ENCODE measurements at places on chromosomes 3 and 15.

DNA sequence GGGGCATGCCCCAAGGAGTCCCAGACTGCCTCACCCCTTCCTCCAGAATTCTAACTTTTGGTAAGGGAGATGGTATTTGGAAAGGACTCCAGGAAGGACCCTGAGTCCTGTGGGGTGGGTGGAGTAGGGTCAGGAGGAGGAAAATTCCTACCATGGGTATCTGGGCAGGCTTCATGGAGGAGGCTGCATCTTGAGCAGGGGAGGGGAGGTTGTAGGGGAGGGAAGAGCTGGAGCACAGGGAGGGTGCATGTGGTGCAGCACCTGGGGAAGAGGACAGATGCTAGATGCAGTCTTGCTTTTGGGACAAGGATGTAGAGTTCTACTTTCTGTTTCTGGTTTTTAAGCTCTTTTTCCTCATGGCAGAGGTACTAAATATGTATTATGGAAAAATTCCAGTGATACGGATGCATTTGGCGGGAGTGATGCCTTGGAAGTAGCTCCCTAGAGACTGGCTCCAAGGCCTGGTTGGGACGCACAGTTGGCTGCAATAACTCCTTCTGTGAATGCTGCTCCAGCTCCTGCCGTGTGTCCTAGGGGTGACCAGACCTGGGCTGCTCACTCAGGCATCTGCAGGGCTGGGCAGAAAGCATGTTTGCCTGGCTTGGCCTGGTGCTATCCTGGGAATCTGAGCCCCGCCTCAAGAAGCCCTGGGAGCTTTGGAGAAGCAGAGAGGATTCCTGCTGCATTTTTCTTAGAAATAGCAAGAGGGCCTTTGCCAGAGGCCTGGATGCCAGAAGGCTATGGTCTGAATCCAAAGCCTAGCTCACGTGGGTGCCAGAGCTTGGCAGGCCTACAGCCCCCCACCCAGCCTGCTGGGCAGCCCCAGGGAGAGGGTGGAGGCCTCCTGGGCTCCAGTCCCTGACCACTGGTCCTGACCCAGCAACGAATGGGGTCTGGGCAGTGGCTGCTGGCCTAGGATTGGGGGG lies 10.1 kb downstream of the SEMA3F start:
- DNase-seq, result no peak

DNA sequence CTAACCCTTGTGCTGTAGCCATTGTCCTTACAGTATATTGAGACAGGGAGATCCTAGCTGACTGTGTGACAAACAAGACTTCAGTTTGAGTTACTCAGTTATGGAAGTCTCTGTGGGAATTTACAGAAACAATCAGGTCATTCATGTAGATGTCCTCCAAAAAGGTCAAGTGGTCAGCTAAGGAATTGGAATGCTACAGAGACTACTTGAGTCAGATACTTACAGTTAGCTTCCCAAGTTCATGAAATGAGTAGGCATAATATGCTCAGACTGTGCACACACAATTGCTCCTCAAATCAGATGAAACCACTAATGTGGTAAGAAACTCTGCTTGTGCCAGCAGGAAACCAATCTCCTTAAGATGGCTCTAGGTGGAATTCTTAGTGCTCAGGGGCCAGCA lies 985.7 kb downstream of the NSUN3 start:
- no peak for DNase-seq

- no peak for DNase-seq
Observed at GRCh38 chr3:126961791-126962461, 21.0 kb upstream of the PLXNA1 start.

- DNase-seq, result no peak
Observed at GRCh38 chr3:14627815-14628214, 23.7 kb upstream of the CCDC174 start.

DNA sequence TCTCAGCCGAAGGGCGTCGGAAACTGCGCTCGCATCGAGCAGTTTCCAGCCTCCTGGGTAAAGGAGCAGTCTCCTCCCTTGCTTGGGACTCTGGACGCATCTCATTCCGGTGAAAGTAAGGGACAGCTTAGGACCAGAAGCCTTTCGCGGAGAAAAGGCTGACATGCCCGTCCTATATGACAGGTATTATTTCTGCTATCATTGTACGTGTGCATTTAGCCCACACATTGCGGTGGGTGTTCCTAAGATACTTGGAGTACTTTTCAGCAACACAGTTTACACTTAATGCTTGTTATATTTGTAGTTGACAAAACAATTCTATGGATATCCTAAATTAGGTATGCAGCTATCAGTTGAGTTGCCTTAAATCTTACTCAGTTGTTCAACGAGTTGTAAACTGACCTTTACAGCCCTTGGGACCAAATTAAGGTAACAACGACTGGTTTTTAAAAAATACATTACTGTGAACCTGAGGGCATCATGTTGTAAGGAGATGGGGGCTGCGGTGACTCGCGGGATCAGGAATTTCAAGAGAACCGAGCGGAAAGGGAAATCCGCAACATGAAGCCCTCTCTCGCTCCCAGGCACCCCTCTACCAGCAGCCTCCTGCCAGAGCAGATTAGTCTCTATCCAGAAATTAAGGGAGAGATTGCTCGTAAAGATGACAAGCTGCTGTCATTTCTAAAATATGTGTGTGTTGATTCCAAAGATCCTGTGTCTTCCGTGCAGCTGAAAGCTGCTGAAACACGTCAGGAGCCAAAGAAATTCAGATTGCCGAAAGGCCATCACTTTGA lies 632 bp upstream of the COPS2 start:
- DNase-seq, result no peak

- no peak for DNase-seq
Observed at GRCh38 chr15:96234109-96234892, 96.2 kb upstream of the NR2F2 start.

- DNase-seq, result no peak
Observed at GRCh38 chr3:189586941-189587663, 44.1 kb upstream of the TP63 start.

DNA sequence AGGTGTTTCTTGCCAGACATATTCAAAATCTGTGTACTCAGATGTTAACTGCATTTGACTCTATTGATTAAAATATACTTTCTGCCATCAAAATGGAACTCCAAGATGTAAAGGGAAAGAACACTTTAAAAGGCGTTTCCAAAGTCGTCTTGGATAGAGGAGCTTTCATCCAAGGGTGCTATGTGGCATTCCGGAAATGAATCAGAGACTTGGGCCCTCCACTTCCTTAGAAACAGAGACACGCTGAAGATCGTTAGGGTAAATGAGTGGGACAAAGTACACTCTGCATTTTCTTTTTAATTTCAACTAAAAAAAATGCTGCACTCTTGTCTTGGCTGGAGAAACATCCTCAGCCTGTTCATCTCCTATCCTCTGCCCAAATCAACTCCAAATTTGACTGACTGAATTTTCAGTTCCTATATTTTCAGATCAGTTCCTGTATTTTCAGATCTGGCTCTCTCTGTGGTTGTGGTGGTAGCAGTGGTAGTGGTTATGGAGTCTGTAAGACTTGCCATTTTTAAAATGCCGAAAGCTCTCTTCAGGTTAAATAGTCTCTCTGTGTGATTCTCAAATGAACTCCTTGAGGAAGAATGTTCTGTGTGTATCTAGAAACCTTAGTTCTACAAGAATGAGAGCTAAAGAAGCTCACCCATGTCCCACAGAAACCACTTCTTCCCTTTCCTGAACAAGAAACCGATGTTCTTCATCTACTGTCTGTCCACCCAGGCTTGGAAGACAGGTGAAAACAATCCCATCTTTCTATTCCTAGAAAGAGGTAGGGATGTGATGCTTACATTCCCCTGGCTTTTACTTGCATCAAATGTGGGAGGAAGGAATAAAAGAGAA lies 156.8 kb upstream of the ICE2 start:
- DNase-seq, result peak; percentile 41

- DNase-seq, result no peak
Observed at GRCh38 chr3:181921220-181921619, 209.5 kb downstream of the SOX2 start.

GRCh38 chr15:90412356-90413194 lies 24.5 kb downstream of the IQGAP1 start:
- DNase-seq, result peak; percentile 47

- DNase-seq, result no peak
Observed at GRCh38 chr3:102646557-102646956, 211.7 kb downstream of the ZPLD1 start.

GRCh38 chr3:49377483-49377882 lies 19.3 kb upstream of the GPX1 start:
- DNase-seq, result peak; percentile 66

DNA sequence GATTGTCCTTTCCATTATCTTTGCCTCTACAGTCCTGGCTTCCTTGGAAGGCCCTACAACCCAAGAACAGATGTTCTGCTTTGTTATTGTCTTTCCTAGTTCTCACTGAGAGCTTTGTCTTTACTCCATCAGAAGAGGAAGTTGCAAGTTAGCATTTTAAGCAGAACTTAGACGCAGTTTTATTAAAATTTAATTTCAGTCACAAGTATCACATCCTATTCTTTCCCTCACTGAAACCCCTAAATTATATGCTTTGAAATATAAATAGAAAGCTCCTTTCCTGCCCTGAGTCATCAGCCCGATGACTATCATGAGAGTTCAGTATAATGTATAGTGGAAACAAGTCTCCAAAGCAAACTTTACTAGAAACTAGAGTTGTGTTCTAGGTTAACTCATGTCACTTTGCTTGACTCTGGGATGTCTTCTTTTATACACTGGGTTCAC lies 291.2 kb upstream of the RBMS3 start:
- no peak for DNase-seq

DNA sequence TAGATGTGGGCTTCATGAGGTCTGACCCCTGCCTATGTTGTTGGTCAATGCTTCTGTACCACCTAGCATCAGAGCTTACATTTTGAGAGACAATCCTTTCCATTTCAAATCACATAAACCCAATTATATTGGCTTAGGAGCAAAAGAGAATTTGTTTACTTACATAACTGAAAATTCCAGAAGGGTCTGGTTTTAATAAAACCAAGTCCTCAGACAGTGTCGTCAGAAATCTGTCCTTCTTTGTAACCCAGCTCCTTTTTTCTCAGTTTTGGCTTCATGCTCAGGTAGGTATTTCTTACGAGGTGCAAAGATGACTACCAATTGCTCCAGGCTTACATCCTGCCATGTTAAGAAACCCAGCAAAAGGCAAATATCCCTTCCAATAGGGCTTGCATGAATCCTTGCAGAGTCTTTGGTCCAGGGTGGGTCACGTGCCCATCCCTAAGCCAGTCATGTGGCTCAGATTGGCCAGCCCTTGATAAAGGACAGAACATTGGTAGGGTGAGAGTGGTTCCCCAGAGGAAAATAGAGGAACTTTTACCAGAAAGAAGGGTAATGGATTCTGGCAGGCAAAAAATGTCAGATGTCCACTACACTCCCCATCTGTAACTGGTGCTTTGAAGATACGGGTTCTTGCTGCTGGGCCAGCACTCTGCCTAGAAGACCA lies 50.2 kb upstream of the VILL start:
- DNase-seq, result no peak

DNA sequence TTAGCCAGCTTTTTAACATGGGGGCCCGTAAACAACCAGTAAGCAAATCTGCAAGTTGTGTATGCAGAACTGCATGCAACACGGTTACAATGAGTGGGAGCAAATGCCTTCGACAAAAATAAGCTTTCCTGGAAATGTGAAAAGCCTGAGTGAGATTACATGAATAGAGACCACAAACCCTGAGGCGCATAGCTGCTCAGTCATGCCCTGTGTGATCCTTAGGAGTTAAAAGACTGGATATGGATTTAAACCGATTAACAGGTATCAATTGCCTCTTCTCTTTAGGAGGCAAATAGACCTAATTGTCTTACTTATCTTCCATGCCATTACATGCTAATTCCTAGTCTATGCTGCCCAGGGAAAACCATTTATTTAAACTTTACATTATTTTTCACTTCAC lies 810.3 kb downstream of the ROBO1 start:
- no peak for DNase-seq

DNA sequence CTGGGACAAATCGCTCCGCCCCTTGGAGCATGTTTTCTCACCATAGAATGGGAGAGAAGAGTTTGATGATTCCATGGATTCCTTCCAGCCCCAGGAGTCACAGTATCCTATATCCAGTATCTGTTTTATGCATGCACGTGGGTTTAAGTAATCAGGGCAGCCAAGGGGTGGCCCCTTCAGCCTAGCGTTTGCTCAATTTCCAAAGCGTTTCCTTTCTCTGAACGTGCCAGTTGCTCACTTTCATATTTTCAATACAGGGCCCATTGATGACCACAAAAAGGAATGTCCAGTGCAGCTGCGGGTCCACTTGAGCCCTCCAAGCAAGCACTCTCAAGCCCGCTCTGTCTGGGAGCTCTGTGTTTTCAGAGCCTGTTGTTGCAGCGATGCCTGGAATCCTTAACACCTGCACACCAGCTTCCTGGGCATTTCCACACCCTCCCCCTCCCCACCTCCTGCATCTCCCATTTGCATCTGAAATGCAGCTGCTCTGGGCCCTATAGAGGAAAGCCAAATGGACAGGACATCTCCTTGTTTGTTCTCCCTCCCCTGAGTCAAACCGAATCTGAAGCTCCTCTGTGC lies 164.3 kb upstream of the LPP start:
- DNase-seq, result no peak
